ENCODE measurements at places on chromosomes 16 and 17.

- no peak for DNase-seq
These were observed 6.9 kb downstream of the RARA start for GRCh38 chr17:40315678-40316570.

- peak; percentile 89 for DNase-seq
These were observed 72.5 kb downstream of the RBFOX1 start for GRCh38 chr16:7405166-7405565.

DNA sequence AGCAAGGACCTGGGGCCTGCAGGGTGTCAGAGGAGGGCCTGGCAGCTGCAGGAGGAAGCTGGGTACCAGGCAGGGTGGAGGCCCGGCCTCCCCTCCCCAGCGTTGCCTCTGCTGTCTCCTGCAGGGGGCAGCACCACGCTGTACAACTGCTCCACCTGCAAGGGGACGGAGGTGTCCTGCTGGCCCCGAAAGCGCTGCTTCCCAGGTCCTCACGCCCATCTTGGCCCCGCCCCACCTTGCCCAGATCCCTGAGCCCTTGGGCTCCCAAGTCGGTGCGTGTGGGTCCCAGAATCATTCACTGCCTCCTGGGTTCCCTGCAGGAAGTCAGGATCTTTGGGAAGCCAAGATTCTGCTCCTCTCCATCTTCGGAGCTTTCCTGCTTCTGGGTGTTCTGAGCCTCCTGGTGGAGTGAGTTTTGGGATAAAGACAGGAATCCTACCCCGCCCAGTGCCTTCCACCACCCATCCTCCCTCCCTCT lies 1.2 kb downstream of the TMEM95 start:
- peak; percentile 29 for DNase-seq

DNA sequence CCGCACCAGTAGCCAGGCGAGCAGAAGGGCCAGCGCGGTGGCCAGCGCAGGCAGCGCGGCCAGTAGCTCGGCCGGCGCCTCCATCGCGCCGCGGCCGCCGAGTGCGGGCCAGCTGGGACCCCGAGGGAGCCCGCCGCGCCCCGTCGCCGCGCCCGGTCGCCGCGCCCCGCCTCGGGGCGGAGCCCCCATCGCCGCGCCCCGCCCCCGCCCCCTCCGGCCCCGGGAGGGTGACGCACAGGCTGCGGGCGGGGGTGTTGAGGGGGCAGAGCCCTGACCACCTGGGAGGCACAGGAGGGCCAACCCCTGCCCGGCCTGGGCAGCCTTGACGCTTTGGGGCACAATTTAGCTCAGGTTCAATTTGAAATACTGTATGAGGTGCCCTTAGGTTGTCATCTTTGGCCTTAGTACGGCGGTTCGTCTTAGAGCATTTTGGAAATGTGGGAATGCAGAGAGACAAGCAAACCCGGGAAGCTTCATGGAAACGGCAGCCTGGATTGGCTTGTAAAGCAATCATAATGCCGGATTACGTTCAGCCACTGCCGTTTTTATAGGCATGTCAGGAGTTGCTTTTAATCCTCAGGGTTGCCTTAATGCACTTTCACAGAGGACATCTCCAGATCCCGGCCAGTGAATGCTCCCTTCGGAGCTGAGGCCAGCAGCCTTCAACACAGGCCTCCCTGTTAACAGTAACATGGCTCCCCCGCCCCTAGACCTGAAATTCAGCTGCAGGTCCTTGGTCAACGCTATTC lies at the start of gene MXRA7:
TSS of gene MXRA7 (minus strand) at position 103 of the 749 bp plus-strand sequence. CDS start at position 84, 19 bp downstream.
- DNase-seq, result peak; percentile 62

DNA sequence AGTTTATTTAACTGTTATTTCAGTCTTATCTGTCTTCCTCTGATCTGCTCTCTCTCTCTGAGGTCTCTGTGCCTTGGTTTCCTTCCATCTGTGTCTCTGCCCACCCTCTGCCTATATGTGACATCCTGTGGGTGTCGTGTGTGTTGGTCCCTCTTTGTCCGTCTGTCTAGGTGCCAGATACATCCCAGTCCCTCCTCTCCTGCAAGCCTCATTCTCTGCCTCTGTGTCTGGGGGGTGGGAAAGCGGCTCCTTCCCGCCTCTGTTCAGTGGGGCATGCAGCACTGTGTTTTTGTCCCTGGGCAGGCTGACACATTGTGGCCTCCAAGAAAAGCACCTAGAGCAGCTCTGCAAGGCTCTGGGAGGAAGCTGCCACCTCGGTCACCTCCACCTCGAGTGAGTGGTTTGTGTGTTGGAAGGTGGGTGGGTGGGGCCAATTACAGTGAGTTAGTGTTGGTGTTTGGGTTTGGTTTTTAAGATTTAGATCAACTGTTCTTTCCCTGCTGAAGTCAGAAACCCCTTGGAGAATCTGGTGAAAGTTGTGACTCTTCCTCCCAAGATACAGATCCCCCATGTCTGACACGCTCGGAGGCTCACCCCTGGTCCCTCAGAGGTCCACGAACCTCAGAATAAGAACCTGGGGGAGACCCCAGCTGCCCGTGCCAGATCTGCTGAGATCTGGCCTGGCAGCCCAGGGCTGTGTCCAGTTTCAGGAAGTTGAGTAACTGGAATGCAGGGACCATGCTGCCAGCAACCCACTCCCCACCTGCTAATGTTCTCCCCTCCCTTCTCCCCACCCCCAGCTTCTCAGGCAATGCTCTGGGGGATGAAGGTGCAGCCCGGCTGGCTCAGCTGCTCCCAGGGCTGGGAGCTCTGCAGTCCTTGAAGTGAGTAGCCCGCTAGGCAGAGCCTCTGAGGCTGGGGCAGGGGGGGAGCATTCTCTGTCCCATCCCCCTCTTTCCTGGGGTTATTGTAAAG lies 50.9 kb upstream of the CPNE2 start:
- DNase-seq, result no peak

DNA sequence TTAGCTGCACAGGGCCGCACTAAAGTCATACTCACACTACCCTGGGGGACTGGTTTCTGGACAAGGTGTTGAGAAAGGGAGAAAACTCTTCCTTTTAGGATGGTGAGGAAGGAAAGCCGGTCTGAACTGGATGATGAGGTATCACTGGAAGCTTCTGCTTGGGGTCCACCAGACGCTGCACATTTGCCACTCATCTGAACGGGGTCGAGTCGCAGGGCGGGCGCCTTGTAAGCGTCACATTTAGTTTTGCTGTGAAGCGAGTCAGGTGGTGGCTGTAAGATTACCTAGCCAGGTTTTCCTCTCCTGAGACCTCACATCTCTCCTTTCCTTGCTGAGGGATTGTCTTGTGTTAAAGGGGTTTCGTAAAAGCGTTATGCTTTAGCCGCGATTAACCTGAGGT lies 2.3 kb downstream of the JPT2 start:
- DNase-seq, result no peak

DNA sequence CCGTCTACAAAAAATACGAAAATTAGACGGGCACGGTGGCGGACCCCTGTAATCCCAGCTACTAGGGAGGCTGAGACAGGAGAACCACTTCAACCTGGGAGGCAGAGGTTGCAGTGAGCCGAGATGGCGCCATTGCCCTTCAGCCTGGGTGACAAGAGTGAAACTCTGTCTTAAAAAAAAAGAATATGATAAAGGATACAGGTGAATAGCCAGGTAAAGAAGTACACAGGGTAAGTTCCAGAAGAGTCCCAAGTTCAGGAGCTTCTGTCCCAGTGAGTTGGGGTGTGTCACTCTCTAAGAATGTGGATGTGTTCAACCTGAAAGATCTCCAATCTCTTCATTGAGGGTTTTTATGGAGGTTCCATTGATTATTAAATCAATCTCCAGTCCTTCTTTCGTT lies 6.8 kb downstream of the TMC5 start:
- no peak for DNase-seq

GRCh38 chr17:82237746-82238471 lies 9.1 kb downstream of the SLC16A3 start:
- no peak for DNase-seq

DNA sequence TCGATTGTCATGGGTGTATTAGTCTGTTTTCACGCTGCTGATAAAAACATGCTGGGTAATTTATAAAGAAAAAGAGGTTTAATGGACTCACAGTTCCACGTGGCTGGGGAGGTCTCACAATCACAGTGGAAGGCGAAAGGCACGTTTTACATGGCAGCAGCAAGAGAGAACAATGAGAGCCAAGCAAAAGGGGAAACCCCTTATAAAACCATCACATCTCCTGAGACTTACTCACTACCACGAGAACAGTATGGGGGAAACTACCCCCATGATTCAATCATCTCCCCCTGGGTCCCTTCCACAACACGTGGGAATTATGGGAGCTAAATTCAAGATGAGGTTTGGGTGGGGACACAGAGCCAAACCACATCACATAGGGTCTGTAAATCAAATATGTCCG lies 167.4 kb upstream of the XYLT1 start:
- no peak for DNase-seq

- DNase-seq, result no peak
These were observed 128.0 kb upstream of the CACNG5 start for GRCh38 chr17:66706851-66707450.
